Activated effector memory CD4-positive, alpha-beta T cell treated with anti-CD3 and anti-CD28 coated beads, Interleukin-2, amount 50 U/mL, for 16 hours (primary cell): ENCODE measurements at places on chromosomes 6 and 20.

GRCh38 chr6:1065986-1066385 is 245.9 kb upstream of the FOXQ1 start:
- no peak for DNase-seq

- no peak for DNase-seq
Observed at GRCh38 chr6:30149858-30150550, 11.0 kb downstream of the TRIM10 start.

DNA sequence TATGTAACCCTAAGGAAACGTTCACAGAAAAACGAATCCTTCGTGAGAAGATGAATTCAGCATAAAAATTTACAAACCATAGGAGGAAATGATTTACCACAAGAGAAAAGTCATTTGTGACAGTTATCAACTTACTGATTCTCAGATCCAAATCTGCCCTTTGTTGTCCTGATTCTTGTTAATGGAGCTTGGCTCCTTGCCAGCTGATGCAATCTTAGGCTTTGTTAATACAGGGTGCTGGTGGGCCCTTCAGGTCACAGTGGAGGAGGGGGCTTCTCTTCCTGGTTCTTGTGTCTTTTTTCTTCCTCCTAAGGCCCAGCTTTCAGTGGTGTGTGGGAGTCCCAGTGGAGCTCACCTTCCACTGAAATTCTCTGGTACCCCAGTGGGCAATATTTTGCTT is 108.4 kb upstream of the MAP3K7 start:
- no peak for DNase-seq

- DNase-seq = no peak
Observed at GRCh38 chr6:153485072-153485471, 354.0 kb upstream of the RGS17 start.

DNA sequence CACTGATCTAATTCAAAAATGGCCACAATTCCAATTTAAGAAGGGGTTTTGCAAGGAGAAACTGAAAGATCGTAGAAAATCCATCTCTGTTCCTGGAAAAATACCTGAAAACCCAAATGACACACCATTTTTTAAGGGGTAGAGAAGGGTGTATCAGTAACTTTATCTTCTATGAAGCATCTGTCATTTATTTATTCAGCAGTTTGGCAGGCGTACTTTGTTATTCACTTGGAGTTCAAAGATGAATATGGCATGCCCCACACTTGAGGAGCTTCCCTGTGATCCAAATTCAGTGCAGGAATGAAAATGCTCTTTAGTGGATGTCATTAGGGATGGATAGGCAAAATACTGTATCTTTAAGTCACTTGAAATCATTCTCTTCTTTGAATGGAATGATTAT is 7.2 kb downstream of the HINT3 start:
- no peak for DNase-seq

- no peak for DNase-seq
Observed at GRCh38 chr20:50691573-50692551, 520 bp upstream of the RIPOR3 start.

DNA sequence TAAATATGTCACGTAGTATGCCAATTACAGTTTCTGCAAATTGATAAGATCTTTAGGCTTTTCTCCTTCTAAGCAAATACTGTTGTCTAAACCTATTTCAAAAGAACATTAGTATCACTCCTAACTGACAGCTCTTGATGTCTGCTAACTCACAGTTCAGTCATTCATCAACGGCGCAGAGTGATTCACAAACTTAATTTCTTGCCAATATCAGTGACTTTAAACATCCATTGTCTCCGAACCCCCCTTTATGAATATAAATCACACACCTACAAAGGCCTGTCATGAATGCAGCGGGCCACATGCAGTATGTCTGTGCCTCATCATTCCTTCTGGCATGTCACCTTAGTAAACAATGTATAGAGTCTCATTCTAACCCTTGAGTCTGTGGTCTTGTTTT is 420.6 kb downstream of the CDC5L start:
- no peak for DNase-seq

DNA sequence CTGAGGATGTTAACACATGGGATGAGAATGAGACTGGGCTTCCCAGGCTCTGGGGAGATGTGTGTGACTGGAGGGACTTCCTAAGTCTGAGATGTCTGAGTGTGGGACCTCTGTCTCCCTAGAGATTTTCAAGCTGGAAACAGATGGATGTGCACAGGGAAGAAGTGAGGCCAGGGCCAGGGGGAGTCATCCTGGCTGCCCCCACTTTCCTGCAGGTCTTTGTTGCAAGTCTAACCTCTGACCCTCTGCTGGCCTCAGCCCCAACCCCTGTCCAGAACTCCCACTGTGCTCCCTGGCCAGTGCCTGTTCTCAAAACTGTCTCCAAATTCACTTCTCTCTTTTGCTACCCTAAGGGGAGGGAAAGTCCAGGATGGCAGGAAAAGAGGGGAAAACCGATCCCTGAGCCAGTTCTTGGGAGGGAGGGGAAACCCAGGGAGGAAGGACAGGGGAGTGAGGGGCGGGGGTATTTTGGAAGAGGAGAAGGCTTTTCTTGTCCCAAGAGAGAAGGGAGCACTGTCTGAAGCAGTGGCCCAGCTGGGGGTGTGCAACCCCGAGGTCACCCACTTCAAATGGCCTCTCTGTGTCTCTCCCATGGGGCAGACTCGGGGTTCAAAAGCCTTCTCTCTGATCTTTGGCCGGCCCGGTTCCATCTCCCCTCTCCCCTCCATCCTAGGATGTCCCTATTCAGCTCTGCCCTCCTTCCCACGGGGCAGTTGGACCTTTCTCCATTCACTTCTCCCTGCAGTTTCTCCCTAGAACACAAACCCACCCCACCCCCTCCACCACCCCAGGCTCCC is 3.1 kb downstream of the PPP1R18 start:
- peak; percentile 67 for DNase-seq
